ENCODE measurements at places on chromosomes 6 and 20.

GRCh38 chr20:17394411-17394810 lies 136.8 kb downstream of the BFSP1 start:
- no peak for DNase-seq

GRCh38 chr20:41476013-41476441 lies 109.4 kb upstream of the EMILIN3 start:
- DNase-seq = no peak

GRCh38 chr6:166024252-166024651 lies 143.4 kb downstream of the TBXT start:
- no peak for DNase-seq

GRCh38 chr20:62374331-62375152 lies 7.4 kb upstream of the LAMA5 start:
- no peak for DNase-seq

- no peak for DNase-seq
Measured at GRCh38 chr6:25083784-25084507, 148.2 kb upstream of the RIPOR2 start.

DNA sequence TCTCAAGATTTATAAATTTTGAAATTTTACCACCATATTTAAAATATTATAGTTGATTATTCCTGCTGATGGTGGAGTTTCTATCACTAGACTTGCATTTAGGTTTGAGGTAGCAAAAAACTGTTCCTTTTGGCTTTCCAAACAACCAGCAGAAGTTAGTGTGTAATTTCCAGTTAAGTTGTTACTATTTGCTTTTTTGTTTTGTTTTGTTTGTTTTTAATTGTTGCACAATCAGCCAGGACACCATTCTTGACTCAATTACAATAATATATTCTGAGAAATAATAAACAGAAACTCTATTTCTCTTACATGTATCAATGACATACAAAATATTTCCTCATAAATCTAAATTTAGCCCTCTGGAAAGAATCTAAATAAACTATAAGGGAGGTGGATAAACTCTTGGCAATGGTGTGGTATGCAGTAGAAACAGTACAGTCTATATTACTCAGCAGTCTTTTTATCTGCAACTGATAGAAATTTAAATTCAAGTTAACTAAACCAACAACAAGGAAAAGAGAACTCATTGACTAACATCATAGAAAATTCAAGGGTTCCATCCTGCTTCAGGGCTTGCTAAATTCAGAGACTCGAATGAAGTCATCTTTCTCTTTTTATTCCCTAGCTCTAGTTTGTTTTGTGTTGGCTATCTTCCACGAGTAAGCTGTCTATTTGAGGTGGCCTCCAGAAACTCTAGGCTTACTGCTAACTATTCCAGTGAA lies 19.4 kb upstream of the COL19A1 start:
- no peak for DNase-seq

GRCh38 chr20:63698739-63699465 lies 2.5 kb downstream of the TNFRSF6B start:
- no peak for DNase-seq

DNA sequence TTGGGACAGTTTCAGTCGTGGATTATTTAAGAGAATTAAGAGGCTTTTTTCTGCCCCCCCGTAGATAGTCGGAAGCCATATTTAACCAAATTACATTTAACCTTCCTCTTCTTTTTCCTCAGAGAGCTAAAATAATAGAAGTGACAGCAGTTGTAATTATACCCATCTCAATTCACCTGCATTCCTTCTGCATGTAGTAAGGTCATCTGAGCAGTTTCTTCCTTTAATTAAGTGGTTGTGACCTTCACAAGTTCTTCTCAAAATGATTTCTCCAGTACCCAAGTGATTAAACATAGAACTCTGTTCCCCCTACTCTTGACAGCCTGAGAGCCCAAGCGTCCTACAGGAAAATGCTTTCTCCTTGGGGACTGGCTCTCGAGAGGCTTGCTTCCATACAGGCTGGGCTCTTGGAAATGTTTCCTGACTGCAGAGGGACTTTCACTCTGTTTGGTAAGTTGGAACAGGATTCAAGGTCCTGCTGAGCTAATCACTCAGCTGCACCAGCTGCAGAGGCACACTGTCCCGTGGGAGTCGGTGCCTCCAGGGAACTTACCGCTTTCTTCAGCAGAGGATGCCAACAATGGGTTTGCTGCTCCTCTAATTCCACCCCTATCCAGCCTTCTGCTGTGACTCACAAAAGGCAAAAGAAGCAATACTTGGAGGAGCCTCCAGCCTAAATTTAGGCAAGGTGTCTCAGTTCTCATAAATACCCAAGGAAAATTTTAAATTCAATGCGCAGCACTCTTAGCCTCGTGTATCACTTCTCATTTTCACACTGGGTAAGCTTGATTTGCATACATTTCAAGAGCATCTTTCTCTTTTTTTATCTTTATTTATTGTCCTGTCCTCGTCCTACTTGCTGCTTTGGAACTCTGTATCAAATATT lies 414.9 kb downstream of the KIF16B start:
- DNase-seq = no peak

GRCh38 chr6:157133856-157134255 lies 189.5 kb downstream of the TMEM242 start:
- no peak for DNase-seq

DNA sequence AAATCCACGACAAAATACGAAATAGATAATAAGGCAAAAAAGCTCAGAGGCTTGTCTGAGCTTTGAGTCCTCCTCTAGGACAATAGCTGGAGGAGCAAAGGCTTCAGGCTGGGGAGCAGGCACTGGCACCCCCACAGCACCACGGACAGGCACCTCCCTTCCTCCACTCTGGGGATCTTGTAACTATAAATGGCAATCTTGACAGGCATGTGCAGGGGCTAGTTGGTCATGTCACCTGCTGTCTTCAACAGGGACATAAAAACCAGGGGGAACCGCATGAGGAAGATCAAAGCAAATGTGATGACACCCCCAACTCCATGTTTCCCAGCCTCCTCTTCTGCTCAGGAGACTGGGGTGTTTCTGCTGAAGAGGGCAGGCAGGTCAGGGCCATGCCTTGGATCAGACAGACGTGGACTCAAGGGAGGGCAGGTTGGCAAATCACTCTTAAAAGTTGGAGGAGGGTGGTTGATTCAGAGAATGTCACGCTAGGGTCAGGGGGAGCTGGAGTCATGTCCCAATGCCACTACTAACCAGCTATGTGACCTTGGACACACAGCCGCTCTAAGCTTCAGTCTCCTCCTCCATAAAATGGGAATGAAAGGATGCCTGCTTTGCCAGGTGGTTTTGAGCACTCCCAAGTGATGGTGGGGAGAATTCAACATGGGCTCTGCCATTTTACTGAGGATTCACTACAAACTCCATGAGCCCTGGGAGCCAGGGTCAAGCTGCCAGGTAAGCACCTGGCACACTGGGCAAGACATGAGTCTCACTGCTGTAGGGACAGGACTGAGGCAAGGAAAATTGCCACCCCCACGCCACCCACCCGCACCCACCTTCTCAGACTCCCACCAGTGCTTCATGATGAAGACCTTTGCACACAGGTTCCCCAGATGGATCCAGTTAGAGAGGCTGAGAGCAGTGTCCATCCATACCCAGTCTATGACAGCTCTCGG lies 48.0 kb downstream of the NPEPL1 start:
- DNase-seq = no peak

GRCh38 chr6:137471986-137472385 lies 22.2 kb downstream of the OLIG3 start:
- DNase-seq = no peak

- no peak for DNase-seq
Measured at GRCh38 chr20:58702161-58702510, 9.5 kb downstream of the NPEPL1 start.

DNA sequence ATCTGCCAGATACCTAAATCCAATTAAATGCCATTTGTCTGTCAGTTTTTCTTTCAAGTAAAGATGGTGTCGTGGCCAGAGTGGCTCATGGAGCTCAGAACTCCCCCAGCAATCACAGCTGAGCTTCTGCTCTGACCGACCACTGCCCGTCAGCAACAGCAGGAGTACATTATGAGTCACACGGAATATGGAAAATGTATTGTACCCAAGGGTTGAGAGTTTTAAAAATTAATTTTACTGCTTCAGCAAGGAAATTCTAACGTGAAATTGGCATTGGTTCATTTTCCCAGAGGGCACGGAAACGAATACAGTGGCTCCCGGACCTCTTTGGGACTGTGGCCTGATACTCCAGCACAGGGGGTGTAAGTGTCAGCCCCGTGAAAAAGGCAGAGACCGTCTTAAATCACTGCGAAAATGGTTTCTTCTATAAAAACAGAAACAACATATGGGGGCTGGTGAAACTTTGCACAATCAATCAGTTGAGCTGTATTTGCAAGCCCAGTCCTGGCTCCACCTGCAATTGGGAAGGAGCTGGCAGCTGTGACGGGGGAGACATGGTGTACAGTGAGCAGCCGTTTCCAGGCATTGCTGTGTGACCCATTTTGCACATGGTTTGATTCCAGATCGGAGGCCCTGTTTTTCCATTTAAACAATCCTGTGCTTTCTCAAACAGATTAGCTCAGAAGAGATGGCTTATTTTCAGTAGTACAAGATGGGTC lies 12.8 kb downstream of the NPEPL1 start:
- DNase-seq = no peak

GRCh38 chr6:11575408-11576033 lies 38.0 kb downstream of the TMEM170B start:
- peak; percentile 66 for DNase-seq

DNA sequence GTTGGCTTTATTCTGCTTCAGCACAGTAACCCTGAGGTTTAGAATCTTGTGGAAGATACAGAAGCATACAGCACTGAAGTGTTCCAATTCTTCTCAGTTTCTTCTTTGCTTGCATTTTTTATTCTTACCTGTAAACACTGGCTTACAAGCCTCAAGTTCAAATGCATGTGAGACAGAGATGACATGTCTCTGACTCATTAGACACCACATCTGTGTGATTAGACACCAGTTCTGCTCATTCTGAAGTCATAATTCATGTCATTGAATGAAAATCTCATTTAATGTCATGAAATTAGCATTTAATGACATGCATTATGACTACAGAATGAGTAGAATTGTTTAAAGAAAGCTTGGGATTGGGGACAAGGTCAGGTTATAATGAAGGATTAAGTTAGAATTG lies 5.8 kb downstream of the GZF1 start:
- DNase-seq = no peak

DNA sequence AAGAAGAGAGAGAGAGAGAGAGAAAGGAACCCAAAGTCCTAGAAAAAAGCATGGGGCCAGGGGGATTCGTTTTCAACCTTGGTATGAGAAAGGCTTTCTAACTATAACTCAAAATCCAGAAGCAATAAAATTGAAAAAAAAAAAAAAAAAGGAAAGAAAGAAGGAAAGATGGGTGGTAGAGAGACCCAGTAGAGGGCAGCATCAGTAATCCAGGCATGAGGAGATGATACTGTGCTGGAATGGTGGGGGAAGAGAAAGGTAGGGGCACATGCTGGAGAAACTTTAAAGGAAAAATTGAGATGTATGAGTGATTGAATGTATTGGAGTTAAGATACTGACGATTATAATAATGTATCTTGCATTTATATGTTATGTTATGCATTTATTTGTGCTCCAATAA lies 1040.7 kb upstream of the FLRT3 start:
- DNase-seq = no peak

- DNase-seq = no peak
Measured at GRCh38 chr20:51727872-51728271, 40.3 kb downstream of the ATP9A start.
